ENCODE measurements at places on chromosomes 3 and 15.

- DNase-seq: no peak
Measured at GRCh38 chr3:125121246-125122010, 65.6 kb upstream of the HEG1 start.

GRCh38 chr3:48561045-48561736, 2.4 kb downstream of the UCN2 start:
- DNase-seq: peak; percentile 28

- no peak for DNase-seq
Measured at GRCh38 chr3:161392853-161393252, 21.5 kb upstream of the SPTSSB start.

GRCh38 chr3:71191031-71191482, 392.5 kb downstream of the FOXP1 start:
- DNase-seq: no peak

GRCh38 chr3:4313606-4314293, 10.6 kb downstream of the SETMAR start:
- DNase-seq: no peak

- DNase-seq: no peak
Measured at GRCh38 chr3:139218046-139218445, 125.8 kb upstream of the MRPS22 start.

DNA sequence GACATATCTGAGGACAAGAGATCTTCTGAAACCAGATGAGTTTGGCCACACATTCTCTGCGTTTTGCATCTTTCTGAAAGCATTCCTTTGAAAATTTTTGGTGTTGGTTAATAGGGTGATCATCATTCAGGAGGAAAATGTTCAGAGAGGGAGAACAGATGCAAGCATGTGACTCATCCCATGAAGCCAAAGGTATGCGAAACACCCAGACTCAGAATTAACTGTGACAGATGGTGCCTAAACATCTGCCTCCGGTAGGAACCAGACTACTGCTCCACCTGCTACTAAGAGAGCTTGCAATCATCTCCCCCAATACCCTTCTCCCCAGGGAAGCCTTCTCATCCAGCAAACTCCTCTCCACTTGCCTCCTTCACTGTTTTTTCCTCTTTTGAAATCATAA, 46.2 kb downstream of the TRIM69 start:
- DNase-seq: no peak

GRCh38 chr15:22942306-22942855, 37.8 kb downstream of the CYFIP1 start:
- DNase-seq: no peak

DNA sequence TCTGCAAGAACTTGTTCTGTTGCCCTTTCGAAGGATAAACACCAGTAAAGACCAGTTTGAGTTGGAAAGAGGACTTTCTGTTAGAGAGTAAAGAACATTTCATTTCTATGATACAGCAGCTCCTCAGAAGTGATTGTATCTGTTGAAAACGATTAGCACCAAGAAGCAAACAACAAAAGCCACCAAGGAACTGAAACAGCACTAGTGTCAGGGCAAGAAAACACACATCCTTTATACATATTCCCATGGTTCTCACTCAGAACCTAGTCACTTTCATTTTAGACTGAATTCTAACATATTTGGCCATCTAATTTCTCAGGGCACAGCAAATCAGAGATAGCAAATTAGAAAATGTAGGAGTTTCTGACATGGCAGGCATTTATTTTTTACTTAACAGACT, 116.1 kb downstream of the ATP1B3 start:
- DNase-seq: no peak

GRCh38 chr3:12663401-12663935, 449 bp downstream of the RAF1 start:
- peak; percentile 59 for DNase-seq

GRCh38 chr3:146404436-146404835, 64.9 kb downstream of the PLSCR2 start:
- no peak for DNase-seq

GRCh38 chr3:125057186-125057850, 1.5 kb upstream of the HEG1 start:
- DNase-seq: peak; percentile 64

GRCh38 chr3:158085931-158086330, 20.3 kb downstream of the SHOX2 start:
- no peak for DNase-seq

GRCh38 chr3:27171113-27171512, 198.1 kb downstream of the NEK10 start:
- no peak for DNase-seq

DNA sequence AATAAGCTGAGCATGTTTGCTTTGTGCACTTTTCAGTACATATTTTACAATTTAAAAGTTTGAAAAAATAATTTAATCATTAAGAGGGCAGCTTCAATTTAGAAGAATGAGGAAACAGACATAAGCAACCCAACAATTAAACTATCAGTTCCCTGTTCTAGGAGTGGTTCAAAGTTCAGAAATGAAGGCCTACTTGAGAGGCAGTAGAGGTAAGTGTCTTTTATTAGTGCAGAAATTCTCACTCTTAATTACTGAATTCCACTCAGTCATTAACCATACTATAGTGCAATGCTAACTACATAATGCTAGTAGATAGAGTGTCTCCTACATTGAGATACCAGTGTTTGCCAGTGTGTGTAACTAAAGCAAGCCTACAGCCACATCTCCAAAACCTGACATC, 73.1 kb downstream of the TNIK start:
- DNase-seq: no peak

All from GM03348 (cell line).